ENCODE measurements at places on chromosomes 16 and 17.

DNA sequence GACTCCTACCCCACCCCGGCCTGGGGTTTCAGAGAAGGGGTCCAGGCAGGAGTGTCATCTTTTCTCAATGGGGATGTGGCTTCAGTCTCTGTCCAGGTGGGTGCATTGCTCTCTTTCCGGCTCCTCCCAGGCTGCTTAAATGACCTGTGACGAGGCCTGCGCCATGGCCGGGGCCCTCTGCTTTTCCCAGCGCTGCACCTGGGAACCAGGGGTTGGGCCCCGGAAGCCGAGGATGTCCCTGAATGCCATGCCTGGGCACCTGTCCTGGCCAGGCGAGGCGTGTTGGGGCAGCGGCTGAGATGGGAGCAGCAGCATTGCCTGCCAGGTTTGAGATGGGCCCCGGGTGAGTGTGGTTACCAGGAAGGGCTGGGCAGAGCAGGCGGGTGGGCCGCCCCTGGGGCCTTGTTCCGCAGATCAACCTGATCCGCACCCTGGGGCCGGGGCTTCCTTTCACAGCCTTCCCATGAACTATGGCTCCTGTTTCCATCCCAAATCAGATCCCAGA lies 147.4 kb downstream of the SEC14L1 start:
- DNase-seq, result no peak

- no peak for DNase-seq
Measured at GRCh38 chr17:29857823-29858222, 72.2 kb downstream of the SSH2 start.

DNA sequence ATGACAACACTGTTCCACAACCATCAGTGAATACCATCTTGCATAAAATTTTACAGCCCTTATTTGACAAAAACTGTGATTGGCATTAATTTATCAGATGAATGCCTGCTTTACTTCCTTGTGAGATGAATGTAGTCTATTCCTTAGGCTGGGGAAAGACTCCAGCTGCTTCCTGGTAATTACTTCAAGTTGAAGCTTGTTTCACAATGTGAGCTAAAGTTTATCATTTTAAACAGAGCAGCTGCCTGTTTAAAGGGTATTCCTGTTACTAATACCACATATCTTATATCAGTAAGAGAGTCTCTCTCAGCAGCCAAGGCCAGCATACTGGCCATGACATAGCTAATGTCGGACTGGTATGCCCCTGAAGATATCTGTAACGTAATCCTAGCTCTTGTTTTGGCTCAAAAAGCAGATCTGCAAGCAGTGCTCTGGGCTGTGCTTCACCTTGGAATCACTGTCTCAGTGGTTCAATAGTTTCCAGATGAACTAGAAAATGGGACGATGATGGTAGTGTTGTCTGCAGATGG lies 13.2 kb upstream of the ARL2BP start:
- DNase-seq, result no peak

- DNase-seq, result no peak
Measured at GRCh38 chr16:8511464-8511863, 78.8 kb downstream of the TMEM114 start.

DNA sequence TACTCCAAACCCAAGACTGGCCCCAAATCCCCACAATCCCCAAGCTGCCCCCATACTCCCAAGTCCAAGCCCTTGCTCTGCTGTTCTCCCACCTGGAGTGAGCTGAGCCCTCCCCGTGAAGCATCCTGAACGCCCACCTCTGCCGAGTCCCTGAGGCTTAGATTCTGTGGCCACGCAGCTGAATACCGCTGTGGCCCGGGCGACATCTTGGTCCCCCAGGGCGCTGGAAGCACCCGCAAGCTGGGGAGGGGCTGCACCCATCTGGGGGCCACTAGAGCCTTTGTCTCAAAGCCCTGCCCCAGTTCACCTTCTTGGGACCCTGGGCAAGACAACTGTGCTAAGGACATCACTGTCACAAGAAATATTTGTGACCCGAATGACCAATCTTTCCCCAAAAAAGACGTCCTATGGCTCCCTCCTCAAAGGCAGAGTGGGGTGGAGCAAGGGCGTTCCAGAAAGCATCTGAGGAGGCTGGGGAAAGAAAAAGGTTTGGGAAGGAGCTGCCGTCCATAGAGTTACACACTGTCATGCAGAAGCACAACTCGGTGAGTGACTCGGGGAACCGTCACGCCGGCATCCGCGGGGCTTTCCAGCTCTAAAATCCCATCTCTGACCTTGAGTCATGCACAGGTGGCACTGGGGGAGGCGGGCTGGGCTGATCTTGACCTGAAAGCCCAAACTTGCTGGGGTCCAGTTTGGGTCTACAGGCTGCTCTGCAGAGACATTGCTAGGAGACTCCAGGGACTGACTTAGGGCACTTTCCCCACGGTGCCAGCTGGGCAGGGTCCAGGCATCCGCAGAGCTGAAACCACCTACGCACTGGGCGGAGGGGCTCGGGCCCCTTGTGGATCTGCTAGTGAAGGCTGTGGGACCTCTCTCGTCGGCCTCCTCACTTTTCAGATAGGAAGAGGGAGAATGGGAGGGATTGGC lies 6.6 kb downstream of the PTX4 start:
- DNase-seq, result no peak

DNA sequence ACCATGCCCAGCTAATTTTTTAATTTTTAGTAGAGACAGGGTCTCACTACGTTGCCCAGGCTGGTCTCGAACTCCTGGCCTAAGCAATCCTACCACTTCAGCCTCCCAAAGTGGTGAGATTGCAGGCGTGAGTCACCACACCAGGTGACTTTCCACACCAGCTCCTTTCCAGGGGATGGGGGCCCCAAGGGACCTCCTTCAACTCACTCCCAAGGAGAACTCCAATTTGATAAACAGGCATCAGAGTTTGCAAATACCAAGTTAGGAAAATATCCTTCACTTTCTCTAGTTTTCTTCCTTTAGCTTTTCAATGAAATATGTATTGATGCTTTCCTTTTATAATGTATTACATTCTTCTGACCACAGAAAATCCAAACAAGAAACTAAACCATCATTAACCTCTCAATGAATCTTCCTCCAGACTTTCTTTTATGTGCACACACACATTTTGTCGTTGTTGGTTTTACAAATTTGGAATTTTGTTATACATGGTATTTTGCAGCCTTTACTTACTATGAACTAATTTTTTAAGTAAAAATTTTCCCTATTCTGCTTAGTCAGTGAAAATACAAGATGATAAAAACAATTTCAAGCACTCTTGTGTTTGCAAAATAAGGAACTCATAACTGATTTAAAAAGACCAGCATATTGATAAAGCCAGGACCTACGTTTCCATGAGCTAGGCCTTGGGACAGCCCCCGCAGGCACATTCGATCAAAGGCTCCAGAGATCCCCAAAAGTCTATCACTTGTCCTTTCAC lies 32.0 kb downstream of the GAS7 start:
- no peak for DNase-seq

GRCh38 chr16:1472974-1473373 lies 1.9 kb downstream of the CLCN7 start:
- DNase-seq, result no peak

- DNase-seq, result no peak
Measured at GRCh38 chr17:6496116-6496481, 51.8 kb downstream of the PIMREG start.

DNA sequence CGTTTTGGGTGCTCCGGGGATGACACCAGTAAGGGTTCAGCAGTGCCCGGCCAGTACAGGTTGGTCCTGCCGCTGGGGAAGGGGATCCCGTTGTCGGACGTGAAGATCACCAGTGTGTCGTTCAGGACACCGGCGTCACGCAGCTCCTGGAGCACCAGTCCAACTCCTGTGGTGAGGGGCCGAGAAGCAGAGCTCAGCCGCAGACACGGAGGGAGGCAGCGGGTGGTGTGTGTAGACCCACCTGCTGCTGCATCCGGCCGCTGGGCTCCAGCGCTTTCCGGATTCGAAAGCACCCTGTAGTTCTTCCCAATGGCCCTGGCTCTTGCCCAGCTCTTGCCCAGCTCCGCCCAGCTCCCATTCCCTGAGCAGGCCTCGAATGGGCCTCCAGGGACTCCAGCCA lies 8.0 kb downstream of the SGSH start:
- DNase-seq, result no peak

DNA sequence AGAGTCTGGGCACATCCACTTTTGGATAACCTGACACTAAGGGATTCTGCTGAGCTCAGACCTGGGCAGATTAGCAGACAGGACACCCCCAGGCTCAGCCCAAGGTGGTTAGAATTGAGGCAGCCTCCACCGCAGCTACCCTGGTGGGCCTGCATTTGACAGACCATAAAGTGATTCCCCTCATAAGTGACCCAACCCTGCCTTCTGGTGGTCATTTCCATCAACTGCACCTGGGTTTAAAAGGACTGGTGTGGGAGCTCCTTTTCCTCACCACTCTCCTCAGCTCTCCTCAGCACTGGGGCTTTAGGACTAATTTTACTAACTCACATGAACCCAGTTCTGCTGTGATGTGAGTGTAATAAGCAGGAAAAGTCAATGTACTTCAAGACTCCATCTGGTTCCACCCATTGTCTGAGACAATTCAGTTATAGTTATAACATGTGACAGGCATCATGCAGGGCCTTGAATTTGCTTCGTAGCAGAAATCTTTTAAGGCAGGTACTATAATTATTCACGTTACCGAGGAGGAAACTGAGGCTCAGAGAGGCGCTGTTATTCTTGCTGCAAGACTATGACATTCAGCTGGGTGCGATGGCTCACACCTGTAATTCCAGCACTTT lies 42.5 kb downstream of the MYH3 start:
- DNase-seq, result peak; percentile 72

DNA sequence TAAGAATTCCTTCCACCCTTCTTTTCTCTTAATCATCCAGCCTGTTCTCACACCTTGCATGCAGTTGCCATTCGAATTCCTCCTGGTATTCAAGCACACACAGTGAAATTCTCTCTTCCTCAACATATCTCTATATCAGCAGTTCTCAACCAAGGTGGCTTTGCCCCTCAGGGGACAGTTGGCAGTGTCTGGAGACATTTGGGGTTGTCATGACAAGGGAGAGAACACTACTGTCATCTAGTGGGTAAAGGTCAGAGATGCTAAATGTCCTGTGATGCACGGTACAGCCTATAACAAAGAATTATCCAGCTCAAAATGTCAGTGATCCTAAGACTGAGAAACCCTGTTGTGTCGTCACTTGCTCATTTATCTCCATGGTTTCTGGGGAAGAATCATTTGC lies 94.8 kb upstream of the CPHXL start:
- DNase-seq, result no peak

GRCh38 chr16:84323606-84324005 lies 28.9 kb downstream of the WFDC1 start:
- DNase-seq, result no peak

DNA sequence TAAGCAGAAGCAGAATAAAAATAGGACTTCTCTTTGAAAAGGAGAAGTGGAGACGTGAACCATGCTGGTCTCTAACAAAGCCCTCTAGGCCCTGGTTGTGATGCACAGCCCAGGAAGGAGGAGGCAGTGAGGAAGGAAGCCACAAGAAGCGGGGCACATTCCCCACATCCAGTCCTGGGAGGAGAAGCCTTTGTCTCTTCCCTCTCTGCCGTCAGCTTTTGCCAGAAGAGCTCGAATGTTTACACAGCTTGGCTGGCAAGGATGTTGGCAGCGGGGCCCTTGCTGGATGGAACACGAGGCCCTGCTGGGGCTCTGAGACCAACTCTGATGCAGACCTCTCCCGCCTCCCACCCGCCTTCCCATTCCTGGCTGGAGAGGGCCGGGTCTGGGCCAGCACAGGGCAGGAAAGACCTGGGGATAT lies 91.3 kb downstream of the MAF start:
- DNase-seq, result no peak

DNA sequence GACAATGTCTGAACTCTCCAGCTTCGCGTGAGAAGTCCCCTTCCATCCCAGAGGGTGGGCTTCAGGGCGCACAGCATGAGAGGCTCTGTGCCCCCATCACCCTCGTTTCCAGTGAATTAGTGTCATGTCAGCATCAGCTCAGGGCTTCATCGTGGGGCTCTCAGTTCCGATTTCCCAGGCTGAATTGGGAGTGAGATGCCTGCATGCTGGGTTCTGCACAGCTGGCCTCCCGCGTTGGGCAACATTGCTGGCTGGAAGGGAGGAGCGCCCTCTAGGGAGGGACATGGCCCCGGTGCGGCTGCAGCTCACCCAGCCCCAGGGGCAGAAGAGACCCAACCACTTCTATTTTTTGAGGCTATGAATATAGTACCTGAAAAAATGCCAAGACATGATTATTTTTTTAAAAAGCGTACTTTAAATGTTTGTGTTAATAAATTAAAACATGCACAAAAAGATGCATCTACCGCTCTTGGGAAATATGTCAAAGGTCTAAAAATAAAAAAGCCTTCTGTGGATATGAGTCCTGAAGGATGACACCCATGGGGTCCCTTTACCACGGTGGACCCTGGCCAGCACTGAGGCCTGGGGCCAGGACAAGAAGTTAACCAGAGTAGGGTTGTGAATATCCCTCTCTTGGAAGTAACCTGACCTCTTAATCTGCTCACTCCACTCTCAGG lies 10.5 kb upstream of the ITGAD start:
- DNase-seq, result peak; percentile 70
